Hepatic stellate cell (primary cell): ENCODE measurements at places on chromosomes 5 and 9.

- no peak for DNase-seq
These were observed 68.1 kb downstream of the MAMDC2 start for GRCh38 chr9:70111641-70112236.

- no peak for DNase-seq
These were observed 344.6 kb downstream of the PDE4D start for GRCh38 chr5:59548807-59549357.

DNA sequence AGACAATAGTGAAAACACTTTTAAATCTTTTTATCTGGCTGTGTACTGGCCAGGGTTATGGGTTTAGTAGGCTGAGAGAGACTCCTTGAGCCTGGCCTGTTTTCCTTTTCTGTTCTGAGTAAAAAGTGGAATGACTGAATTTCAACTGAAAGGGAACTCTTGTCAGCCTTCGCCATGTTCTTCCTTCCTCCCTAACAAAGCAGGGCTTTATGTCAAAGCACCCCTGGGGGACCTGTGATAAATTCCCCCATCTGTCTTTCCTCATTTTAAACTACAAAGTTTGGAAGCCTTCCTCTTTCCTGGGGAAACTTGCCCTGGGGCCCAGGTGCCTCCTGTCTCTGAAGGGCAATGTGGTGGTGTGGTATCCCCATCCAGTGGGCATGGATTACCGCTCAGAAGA is 29.7 kb downstream of the LARP1 start:
- no peak for DNase-seq

DNA sequence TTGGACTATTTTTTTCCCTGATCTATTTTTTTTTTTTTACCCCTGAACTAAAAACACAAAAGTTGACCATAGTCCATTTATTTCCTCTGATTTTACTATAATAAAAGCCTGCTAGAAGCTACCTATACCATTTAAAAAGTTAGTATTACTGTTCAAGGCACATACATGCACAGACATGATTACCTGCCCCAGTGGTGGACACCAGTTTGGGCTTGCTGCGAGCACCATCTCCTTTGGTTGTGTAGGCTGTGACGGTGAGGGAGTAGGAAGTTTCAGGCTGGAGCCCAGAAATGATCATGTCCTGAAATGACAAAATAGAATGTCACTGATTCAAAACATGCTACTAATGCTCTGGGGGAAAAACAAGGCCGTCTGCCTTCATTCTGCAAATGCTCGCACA is 693.1 kb upstream of the DMAC1 start:
- no peak for DNase-seq

GRCh38 chr5:142420561-142421227 is 95.9 kb upstream of the SPRY4 start:
- DNase-seq = no peak

DNA sequence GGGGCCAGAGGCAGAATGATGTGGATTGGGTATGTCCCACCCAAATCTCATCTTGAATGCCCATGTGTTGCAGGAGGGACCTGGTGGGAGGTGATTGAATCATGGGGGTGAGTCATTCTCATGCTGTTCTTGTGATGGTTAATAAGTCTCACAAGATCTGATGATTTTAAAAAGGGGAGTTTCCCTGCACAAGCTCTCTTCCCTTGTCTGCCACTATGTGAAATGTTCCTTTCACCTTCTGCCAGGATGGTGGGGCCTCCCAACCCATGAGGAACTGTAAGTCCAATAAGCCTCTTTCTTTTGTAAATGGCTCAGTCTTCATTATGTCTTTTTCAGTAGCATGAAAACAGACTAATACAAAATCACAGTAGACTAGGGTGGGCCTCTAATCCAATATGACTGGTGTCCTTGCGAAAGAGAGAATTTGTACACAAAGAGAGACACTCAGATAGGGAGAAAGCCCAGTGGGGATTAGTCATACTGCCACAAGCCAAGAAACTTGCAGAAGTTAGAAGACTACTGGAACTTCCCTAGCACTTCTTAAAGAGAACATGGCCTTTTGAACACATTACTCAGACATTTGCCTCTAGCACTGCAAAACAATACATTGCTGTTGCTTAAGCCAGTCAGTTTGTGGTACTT is 68.4 kb downstream of the ANXA1 start:
- DNase-seq = no peak

- DNase-seq = no peak
These were observed 44.6 kb downstream of the MVB12B start for GRCh38 chr9:126371007-126371870.

DNA sequence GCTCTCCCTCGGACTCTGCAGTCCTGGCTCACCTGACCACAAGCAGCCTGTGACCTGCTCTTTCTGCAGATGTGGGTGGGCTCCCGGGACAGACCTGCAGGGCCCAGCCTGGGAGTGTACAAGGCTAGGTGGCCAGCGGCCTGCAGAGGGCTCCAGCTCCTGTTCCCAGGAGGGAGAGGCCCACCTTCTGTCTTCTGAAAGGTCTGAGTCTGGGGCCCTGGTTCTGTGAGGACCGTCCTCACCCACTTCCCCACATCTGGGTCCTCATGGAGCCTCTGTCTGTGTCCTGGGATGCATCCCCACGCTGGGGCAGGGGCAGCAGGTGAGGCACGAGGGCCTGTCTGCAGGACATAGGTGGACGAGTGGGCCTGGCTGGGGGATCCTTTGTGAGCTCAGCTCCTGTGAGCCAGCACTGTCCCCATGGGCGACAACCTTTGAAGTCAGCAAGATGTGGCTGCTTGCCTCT is 43.7 kb downstream of the PHF2 start:
- DNase-seq = no peak

DNA sequence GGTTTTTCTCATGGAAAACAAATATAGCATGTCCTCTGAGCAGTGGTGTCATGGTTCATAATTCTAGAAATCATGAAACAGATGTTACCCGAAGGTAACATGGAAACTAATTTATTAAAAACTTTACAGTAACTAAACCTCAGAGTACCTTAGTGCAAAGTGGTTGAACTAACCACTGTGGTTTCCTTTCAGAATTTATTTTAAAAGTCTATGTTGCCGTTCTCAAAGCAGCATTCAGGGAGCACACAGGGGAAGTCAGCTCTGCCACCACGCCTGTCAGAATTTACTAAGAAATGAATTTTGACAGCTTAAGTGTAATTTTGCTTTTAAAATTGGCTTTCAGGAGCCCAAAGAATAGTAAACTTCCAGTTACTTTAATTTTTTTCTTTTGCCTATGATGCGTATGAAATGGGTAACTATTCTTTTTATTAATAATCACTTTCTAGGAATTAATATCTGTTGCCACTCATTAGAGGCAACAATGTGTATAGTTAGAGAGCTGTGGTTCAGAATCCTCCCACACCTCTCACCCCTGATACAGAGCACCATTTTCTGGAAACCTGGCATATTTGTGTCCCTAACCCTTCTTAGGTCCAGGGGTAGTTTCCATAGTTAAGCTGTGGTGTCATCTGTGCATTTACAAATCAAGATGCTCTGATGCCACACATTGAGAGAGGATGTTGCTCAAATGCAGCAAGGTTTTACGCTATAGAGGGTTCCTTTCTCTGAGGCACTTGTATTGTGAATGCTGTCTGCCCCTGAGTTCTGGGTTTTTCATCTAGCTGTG is 202.6 kb downstream of the ZSWIM6 start:
- DNase-seq = no peak

GRCh38 chr9:17824191-17824590 is 245.3 kb downstream of the SH3GL2 start:
- no peak for DNase-seq

- no peak for DNase-seq
These were observed 8.6 kb upstream of the PRRC2B start for GRCh38 chr9:131385296-131385695.

- peak; percentile 47 for DNase-seq
These were observed 8.4 kb upstream of the CERCAM start for GRCh38 chr9:128412120-128412790.

DNA sequence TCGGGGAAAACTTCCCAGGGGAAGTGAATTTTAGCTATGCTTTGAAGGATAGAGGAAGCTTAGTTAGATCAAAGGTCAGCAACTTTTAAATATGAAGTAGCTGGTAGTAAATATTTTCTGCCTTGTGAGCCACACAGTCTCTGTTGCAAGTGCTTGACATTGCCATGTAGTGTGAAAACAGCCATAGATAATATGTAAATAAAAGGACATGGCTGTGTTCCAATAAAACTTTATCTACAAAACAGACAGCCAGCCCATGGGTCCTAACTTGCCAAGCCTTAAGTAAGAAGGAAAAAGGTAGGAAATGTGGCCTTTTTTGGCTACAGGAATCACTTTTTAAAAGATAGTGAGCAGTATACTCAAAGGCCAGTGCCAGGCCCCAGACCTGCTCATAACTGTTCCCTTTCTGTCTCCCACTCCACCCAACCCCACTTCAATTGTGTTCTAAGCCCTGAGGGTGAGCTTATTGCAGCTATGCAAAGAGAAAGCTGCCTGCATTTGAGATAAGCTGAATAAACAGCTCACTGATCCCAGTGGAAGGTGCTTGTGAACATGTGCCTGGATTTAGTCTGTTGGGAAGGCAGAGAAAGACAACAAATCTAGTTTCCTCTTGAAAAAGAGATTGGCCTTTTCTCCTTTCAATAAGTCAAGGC is 113.0 kb upstream of the TRIM32 start:
- DNase-seq = no peak

DNA sequence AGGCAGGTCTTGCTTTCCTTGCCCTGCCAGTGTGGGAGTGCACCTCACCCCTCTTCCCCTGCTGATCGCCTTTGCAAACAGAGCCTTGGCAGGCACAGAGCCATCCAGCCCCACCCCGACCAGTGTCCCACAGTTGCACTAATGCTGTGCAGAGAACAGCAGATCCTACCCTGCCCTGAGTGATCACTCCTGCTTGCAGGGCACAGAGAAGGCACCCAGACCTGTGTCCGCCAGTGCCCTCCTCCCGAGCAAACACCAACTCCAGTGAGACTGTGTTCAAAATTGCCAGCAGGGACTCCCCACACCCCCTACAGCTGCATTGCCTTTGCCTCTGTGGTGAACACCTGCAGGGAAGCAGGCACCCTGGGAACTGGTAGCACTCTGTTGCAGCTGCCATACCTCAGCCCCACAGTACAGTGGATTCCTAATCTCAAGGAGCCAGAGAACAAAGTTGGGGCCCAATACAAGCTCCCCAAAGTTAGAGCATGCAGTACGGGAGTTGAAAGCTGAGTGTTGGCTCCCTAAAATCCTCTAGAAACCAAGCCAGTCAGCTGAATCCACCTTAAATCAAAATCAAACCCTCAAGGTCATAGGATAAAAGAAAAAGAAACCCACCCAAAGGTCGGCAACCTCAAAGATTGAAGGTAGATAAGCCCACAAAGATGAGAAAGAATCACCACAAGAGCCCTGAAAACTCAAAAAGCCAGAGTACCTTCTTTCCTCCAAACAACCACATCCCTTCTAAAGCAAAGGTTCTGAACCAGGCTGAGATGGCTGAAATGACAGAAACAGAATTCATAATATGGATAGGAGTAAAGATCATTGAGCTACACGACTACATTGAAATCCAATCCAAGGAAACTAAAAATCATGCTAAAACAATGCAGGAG is 92.9 kb upstream of the PIK3R1 start:
- no peak for DNase-seq

DNA sequence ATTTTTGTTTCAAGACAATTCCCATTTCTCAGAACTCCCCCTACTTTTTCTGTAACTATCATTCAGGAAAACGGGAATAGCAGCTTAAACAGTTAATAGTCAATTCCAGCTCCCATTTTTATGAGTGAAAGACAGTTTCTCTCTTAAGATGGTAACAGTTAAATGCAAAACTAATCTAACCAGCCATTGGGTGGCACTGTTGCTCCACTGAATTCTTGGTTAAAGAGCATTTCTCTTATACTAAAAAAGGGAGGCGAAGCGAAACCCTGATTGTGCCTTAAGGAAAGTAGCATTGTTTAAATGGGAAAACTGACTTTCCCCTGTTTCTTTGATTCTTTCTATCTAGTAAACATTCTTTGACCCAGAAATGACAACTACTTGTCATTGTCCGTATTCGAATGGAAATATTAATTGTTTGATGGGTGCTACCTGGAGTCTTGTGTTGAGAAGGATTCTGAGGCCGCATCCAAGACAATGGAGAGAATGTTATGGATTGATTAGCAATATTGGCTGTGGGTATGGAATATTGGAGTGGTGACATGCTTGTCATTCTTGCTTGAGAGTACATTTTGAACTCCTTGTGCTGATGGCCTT is 507.8 kb downstream of the MAT2B start:
- peak; percentile 11 for DNase-seq

DNA sequence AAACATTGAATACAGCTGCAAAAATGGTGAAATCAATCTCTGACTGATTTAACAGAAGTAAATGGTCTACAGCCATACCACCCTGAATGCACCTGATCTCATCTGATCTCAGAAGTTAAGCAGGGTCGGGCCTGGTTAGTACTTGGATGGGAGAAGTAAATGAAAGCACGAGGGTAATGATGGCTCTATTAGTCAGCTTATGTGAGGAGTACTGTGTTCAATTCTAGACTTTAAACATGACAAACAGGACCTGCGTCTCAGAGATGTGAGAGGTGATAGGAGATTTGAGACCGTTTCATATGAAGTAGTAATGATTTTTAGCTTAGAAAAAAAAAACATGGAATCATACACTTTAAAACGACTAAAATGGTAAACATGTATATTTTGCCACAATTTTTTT is 77.1 kb upstream of the SUSD1 start:
- no peak for DNase-seq

- DNase-seq = peak; percentile 61
These were observed 10.5 kb upstream of the GALNT10 start for GRCh38 chr5:154179846-154180710.

DNA sequence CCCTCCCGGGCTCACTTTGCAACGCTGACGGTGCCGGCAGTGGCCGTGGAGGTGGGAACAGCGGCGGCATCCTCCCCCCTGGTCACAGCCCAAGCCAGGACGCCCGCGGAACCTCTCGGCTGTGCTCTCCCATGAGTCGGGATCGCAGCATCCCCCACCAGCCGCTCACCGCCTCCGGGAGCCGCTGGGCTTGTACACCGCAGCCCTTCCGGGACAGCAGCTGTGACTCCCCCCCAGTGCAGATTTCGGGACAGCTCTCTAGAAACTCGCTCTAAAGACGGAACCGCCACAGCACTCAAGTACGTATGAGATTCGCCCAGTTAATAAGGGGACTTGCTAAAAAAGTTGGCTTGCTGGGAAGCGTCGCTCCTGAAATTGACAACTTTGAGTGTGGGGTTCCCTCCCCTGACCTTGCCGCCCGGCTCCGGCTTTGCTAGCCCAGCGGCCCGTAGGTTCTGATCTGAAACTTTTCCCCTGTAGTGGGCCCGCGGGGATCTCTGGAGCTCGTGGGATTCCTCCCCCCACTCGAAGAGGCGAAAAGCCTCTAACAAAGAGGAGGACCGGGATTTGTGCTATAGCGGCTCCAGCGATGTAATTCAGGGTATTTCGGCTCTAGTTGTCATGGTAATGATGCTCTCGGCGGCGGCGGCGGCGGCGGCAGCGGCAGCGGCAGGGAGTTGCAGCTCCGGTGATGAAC is 572 bp downstream of the NR4A3 start:
- peak; percentile 66 for DNase-seq

- no peak for DNase-seq
These were observed 28.3 kb upstream of the SPRY4 start for GRCh38 chr5:142353071-142353472.

GRCh38 chr5:77176429-77176828 is 34.1 kb upstream of the PDE8B start:
- no peak for DNase-seq
